ENCODE measurements at places on chromosomes 3 and 15. TPM values are rescaled to one million over a fixed set of nuclear protein-coding genes. Genes with fewer than 3 reads are reported as not detected.

EXOSC7 gene
- 49.7 TPM for total RNA-seq

TNFSF10 gene
- 17.3 TPM for total RNA-seq

HGD gene
- 2.5 TPM for total RNA-seq

NOX5 gene
- total RNA-seq, result not detected

DNA sequence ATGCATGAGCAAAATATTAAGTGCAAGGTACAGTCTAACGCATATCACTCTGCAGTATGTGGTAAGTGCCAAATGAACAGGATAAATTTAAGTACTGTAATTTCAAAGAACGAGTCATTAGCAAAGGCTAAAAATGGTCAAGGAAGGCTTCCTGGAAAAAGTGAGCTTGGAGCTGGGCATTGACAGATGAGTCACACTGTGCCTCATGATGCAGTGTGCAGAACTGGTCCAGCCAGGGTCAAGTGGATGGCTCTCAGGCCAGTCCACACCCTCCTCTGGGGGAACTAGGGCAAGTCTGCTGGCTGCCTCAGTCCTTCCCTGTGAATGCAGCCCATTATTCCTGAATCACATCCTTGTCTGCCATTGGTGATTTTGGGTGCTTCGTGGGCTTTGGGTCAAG, 76.3 kb downstream of the CACNA1D start:
- DNase-seq, result no peak

- DNase-seq, result peak; percentile 78
These were observed at the start of gene PPM1L for GRCh38 chr3:160755776-160756304. TSS of gene PPM1L (plus strand) at chr3:160756231.

GRCh38 chr15:100588638-100589242, 13.2 kb downstream of the LINS1 start:
- DNase-seq, result no peak

DNA sequence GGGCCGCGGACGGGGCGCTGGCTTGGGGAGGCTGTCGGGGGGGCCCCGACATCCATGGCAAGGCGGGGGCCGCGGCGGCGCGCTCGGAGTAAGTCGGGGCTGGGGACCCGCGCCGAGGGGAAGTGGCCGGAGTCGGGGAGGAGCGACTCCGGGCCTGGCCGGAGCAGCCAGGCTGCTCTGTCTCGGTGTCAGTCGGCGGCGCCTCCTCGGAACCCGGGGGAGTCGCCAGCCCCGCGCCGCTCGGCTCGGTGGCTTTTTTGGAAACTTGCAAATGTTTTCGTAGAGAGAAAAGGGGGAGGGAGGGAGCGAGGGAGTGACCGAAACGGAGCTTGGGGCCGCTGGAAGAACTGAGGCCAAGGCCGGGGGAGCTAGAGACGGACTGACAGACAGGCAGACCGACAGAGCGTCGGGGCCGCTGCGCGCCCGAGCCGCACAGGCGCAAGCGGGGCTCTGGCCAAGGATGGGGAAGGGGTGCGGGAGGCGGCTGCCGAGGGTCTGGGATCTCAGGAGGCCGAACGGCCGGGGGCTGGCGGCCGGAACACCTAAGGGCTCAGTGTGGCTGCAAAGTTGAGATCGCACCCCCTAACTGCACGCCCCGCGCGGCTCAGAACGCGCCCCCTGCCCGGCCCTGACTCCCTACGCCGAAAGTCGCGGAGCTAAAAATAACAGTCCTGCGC, 5.0 kb downstream of the PTH1R start:
- DNase-seq, result peak; percentile 73
